ENCODE measurements at places on chromosomes 1 and 21.
A peak's percentile ranks its signal among the peaks of the same experiment; 100 is the strongest.

DNA sequence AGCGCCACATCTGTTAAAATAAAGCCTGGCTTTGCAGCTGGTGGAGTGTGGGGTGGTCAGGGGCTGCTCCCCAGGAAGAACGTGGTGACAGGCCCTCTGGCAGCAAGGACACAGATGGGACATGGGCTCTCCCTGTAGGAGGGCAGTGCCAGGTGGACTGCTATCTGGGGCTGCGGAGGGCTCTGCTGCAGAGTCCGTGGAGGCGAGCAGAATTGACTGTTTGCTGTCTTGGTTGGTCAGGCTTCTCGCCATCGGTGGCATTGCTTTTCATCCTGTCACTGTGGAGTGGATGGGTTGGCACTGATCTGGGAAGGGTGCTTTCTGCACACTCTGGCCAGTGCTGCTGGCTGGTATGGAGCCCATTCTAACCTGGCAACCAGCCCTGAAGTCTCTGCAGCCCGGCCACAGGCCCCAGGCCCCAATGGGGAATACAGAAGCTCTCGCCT is 103.0 kb downstream of the LAMC2 start:
- DNase-seq, result no peak

GRCh38 chr1:211484755-211485479 is 7.0 kb downstream of the RD3 start:
- no peak for DNase-seq

GRCh38 chr1:174110053-174110452 is 49.3 kb upstream of the RABGAP1L start:
- DNase-seq, result no peak

DNA sequence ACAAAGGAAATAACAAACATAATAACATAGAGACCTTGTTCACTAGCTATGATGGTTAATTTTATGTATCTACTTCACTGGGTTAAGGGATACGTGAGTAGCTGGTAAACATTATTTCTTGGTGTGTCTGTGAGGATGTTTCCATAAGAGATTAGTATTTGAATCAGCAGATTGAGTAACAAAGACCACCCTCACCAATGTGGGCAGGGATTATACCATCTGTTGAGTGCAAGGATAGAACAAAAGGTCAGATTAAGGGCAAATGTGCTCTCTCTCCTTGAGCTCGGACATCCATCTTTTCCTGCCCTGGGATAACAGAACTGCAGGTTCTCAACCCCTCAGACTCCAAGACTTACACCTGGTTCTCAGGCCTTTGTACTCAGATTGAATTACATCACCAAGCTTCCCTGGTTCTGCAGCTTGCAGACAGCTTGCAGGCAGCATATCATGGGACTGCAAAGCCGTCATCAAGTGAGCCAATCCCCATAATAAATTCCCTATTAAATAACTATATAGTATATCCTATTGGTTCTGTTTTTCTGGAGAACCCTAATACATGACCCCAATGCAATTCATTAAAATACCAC is 9.2 kb downstream of the SPATA6 start:
- no peak for DNase-seq

- DNase-seq, result no peak
Observed at GRCh38 chr1:181119093-181119989, 30.8 kb downstream of the IER5 start.

DNA sequence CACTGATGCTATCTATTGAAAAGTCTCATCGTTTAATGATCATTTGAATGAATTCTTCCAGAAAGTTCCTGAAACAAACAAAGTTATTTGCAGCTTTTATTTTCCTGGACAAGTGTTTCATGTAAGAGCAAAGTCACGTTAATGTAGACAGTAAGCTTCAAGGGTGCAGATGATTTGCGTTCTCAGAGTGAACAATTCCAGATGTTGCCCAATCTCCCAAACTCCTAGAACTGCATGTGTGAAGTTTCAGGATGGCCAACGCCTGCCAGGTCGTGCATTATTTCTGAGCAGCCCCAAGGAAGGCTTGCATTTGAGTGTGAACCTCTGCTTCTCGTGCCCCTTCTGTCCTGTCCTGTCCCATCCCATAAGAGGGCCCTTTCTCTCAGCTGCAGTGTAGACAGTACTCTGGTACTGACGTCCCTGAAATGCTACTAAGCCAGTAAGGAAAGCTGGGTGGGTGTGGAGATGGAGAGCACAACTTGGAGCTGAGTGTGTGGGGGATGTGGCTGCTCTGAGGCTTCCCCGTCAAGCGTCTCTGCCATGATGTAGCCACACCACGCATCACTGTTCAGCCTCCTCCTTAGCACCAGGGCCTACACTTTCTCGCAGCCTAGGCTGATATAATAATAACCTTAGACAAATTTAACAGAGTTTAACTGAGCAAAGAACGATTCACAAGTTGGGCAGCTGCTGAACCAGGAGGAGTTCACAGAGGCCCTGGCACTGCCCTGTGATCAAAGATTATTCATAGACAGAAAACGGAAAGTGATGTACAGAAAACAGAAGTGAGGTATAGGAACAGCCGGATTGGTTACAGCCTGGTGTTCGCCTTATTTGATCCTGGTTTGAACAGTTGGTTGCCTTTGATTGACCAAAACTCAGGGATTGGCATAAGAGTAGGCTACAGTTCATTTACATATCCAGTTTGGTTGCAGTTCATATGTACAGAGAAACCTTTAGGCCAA is 50.4 kb downstream of the RHOU start:
- no peak for DNase-seq

GRCh38 chr21:45306832-45307571 is 19.3 kb upstream of the POFUT2 start:
- no peak for DNase-seq

GRCh38 chr1:33363470-33363861 is 42.6 kb upstream of the A3GALT2 start:
- peak; percentile 79 for DNase-seq

GRCh38 chr1:156389311-156389710 is 20.3 kb downstream of the RHBG start:
- no peak for DNase-seq

DNA sequence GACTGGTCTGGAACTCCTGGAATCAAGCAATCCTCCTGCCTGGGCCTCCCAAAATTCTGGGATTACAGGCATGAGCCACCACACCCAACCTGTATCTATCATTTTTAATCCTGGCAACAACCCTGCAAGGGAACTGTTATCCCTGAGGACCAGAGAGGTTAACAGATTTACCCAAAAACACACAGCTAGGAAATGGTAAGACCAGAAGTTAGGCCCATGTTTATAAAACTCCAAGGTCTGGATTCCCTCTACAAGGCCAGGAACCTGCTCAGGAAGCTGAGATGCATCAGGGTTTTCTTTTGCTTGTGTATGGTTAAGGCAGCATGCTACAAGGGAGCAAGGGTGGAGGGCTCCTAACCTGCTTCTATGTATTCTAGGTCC is 17.8 kb upstream of the TTC39A start:
- no peak for DNase-seq

DNA sequence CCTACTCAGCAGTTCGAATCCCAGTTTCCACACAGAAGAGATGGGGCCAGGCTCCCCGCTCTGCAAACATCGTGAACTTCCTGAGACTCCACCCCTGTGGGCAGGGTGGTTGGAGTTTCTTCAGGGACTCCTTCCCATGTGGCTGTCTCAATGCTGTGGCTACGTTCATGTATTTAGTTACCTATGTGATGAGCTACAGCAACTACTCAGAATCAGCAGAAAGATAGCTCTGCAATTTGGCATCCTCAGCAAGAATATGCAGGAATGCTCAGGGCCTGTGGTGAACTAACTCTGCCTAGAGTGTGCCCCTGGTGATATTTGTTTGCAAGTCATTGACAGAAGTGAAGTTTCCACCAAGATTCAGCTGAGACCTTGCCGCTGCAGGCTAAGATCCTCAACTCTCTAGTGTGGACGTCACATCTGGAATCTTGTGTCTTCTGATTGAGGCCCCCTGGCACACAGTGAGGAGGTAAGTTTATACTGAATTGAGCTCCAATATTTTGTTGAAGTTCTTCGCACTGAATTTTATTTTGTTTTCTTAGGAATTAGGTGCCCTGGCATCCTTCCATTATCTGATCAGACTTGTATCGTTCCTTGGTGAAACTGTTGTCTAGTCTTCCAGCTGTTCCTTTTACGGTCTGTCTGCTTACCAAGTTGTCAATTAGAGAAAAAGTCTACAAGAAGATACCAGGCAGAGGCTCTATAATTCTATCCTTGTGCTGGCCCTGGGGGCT is 8.2 kb upstream of the GLRX2 start:
- DNase-seq, result no peak

DNA sequence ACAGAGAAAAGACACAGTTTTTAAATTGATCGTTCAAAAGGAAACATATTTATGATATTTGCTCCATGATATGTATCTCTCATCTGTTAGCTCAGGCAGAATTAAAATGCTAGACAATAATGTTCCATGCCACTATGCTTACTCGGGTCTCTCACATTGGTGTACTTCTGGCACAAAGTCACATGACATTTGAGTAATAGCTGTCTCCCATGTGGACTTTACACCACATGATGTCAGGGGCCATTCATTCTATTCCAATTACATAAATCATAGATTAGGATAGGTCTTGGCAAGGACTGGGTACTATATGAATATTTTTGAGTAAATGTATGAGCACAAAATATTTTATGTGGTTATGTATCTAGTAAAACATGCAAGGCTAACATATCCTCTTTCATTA is 648.4 kb downstream of the PLA2G4A start:
- DNase-seq, result no peak

- DNase-seq, result peak; percentile 82
Observed at GRCh38 chr1:61318319-61319125, 236.2 kb downstream of the NFIA start.

DNA sequence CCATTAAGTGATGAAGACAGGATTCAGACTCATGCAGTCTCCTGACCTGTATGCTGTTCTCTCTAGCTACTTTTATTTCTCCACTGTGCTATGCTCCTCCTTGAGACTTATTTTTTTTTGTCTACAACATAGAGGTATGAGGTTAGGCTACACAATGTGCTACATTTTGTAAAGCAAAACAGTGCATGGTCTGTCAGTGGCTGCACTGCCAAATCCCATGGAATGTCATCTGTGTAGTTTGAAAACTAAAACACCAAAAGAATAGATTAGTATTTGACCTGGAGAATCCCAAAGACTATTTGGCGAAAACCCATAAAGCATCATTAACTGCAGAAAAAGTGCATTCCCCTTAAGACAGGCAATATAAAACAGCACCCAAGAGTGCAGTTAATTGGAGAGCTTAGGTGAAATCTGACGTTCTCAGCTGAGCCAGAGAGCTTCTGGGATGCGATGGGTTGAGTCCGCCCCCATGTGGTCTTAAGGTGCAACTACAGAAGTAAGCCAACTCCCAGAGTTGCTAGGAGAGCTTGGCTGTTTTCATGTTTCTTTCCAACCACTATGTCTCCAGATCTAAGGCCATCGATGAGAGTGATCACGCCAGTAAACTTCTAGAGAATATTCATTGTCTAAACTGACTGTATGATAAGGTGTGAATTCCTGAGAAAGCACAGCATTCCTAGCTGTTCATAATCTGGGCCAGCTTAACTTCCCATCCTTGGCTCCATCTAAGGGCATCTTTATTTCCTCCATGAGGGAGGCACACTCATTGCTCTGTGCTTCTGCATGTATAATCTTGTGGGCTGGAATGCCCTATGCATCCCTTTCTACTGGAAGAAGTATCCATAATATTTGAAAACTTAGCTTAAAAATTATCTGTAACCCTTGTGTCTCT is 20.7 kb upstream of the CYP2J2 start:
- peak; percentile 76 for DNase-seq

GRCh38 chr1:112625696-112626095 is 6.1 kb downstream of the CAPZA1 start:
- no peak for DNase-seq

- DNase-seq, result peak; percentile 16
Observed at GRCh38 chr1:209086486-209087192, 496.9 kb upstream of the CAMK1G start.

DNA sequence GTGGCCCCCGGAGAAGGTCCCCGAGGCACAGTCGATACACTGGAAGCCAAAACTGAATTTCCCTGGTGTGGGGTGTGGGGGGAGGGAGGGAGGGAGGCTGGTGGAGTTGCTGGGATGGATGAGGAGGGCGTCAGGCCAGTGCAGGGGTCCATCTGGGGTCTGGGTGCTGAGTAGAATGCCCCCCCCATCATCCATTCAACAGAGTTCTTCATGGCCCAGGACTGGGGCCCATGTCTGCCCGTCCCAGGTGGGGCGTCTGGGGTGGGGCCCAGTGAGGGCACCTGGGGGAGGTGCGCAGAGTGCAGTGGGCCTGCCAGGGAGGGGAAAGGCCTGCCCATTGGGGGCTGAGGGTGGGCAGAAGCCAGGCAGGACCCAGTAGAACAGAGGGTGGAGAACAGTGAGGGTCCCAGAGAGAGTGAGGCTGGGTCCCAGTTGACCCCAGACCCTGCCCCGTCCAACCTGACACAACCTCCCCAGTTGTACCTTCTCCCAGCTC is 1.9 kb downstream of the TNFRSF18 start:
- no peak for DNase-seq

- no peak for DNase-seq
Observed at GRCh38 chr1:234758851-234759250, 148.9 kb upstream of the IRF2BP2 start.

- DNase-seq, result no peak
Observed at GRCh38 chr1:19577036-19577435, 67.1 kb upstream of the NBL1 start.

- DNase-seq, result peak; percentile 74
Observed at GRCh38 chr21:29064850-29065481, 8.5 kb downstream of the CCT8 start.

GRCh38 chr1:80523861-80524260 is 1276.9 kb upstream of the ADGRL2 start:
- DNase-seq, result no peak

- DNase-seq, result no peak
Observed at GRCh38 chr1:29828526-29829447, 592.5 kb downstream of the PTPRU start.

DNA sequence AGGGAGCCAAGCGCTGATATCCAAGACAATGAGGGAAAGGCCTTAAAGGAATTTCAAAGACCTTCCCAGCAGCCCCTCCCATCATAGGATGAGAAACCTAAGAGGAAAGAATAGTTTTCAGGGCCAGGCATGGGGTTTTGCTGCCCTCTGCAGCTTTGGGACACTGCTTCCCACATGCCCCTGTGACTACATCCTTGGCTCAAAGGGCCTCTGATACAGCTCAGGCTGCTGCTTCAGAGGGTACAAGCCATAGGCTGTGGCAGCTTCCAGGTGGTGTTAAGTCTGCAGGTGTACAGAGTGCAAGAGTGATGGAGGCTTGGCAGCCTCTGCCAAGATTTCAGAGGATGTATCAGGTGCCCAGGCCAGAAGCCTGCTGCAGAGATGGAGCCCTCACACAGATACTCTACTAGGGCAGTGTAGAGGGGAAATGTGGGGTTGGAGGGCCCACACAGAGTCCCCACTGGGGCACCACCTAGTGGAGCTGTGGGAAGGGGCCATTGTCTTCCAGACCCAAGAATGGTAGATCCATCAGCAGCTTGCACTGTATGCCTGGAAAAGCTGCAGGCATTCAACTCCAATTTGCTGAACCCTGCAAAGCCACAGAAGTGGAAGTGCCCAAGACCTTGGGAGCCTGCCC is 125.8 kb downstream of the SLC45A1 start:
- peak; percentile 16 for DNase-seq
